Right ventricle myocardium inferior (tissue), 1 donor: ENCODE measurements at places on chromosomes 6 and 20.

DNA sequence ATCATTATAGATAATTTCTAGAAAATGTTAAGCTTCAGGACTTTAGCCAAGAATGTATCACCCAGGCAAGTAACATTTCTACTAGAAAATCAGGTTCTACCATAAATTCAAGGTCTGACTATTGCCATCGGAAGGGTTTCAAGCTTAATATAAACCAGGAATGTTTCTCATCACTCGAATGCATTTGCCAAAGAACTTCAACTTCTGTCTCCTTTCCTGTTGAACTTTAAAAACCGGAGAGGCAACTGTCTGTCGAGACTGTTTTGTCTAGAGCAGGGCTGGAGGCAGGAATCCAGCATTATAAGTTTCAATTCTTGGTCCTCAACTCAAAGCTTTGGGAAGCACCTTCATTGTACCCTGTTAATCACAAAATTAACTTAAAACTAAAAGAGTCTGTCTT lies 264.7 kb downstream of the ZNF217 start:
- DNase-seq = no peak

- no peak for DNase-seq
Observed at GRCh38 chr20:41356951-41357350, 9.7 kb downstream of the EMILIN3 start.

DNA sequence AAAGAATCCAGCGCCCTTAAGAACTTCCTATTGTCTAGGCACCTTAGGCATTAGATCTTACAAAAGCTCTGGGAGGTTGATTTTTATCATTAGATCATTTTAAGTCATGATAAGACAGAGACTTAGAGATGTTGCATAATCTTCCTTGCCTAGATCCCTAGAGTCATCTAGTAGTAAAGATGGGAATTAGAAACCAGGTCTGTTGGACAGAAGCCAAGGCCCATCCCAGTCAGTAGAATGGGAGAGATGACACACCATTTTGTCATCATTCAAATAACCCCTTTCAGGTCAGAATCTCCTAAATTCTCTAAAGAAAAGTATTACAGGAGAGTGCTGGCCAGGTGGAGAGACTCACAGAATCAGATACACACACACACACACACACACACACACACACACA lies 579.1 kb downstream of the BMP2 start:
- DNase-seq = no peak

DNA sequence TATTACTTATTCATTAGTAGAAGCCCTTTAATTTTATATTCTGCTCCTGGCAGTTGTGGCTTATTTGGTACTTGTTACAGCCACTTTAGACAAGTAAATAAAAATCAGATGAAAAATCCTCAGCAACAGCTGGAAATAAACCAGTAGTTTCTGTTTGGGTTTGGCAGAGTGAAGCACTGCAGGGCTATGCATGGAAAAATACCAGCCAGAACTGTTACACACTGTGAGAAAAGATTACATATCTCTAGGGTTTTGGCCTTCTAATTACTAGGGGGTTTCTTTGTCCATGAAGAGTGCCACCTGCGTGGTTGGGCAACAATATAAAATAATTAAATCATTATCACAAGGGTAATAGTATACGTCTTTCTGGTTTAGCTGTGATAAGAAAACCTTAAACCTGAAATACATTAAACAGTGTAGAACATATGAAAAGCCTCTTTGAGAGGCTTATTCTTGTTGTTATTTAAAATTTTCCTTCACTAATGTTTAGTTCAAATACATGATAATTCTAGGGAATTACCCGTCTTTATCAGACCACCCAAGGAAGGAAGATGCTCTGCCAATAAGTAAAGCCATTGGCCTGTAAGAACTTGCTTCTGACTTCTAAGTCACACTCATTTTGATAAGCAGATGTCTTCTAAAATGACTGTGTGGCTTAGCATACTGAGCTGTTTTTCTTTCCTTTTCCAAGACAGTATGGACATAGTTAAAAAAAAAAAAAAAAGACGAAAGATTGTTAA lies 320.0 kb upstream of the FLRT3 start:
- DNase-seq = no peak

DNA sequence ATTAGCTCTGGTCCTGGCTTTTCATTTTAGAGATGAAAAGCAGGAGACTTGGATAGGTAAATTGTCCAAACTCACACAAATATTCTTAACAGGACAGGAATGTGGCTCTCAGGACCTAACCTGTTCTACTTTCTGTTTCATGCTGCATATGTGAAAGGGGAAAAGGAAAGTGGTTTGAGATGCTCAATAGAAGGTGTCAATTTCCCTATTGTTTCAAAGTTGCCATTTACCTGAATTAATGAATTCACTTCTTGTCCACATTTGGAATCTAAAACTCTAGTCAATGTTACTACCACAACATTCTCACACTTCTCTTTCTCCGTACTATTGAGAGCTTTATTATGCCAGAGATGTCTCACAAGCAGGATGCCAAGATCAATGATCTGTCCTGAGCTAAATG lies 4.8 kb upstream of the EFHC1 start:
- DNase-seq = no peak

GRCh38 chr6:100126790-100127484 lies 132.9 kb upstream of the MCHR2 start:
- no peak for DNase-seq

DNA sequence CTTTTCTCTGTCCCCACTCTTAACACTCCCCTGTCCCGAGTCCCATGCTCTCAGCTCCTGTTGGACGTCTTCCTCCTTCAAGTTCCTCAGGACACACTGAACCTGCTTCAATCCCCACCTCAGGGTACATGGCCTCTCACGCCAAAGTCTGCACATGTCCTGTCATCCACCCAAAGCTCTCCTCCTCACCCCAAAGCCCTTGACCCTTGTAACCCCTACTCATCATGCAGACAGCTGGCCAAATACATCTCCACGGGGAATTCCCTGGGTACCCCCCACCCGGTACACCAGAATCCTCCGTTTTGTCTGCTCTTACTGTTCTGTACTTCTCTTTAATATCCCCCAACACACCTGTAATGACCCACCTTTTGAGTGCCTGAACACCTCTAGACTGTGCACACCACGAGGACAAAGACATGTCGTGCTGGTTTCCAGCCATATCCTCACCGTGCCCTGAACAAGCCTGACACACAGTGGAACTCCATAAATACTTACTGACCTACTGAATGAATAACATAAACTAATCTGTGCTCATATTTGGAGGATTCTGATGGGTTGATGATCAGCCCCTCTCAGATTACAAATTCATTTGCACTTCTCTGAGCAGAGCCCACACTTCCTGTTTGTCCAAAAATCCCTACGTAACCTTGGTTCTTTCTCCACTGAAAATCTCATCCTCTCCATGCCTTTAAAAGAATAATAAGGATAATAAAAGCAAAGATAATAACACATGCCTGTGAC lies 66.8 kb upstream of the EYA2 start:
- DNase-seq = no peak

- no peak for DNase-seq
Observed at GRCh38 chr6:108707328-108707976, 140.8 kb upstream of the ARMC2 start.

- DNase-seq = no peak
Observed at GRCh38 chr20:32018269-32019155, 8.3 kb downstream of the CCM2L start.

DNA sequence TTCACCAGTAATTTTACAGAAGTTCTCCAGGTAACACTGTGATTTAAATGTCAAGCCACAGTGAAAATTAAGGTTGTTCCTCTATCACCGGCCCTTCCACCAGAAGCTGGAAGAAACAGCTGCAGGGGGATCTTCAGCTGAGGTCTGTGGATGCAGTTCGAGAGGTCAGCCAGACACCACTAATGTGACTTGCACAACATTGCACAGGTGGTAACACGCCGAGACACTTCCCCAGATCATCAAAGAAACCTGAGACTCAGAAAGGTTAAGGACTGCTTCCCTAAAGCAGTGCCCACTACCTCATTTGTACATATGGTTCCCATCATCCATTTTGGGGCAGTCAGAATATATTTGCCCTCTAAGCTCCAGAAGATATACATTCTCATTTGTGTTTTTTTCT lies 8.1 kb upstream of the SERPINB9 start:
- no peak for DNase-seq

DNA sequence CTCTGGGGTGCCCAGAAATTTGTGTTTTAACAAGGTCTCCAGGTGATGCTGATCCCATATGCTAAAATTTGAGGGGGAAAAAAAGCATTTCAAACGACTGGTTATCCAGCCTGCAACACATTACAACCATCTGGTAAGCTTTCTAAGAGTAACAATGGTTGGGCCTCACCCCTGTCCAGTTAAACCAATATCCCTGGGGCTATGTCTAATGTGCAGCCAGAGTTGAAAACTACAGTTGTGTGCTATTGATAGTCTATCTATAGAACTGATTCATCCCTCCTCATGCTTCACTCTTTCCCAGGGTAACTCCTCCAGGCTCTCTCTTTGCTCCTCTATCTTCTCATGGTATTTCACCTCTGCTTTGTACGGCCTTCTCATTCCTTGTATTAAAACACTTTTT lies 458.3 kb downstream of the MMUT start:
- DNase-seq = no peak

DNA sequence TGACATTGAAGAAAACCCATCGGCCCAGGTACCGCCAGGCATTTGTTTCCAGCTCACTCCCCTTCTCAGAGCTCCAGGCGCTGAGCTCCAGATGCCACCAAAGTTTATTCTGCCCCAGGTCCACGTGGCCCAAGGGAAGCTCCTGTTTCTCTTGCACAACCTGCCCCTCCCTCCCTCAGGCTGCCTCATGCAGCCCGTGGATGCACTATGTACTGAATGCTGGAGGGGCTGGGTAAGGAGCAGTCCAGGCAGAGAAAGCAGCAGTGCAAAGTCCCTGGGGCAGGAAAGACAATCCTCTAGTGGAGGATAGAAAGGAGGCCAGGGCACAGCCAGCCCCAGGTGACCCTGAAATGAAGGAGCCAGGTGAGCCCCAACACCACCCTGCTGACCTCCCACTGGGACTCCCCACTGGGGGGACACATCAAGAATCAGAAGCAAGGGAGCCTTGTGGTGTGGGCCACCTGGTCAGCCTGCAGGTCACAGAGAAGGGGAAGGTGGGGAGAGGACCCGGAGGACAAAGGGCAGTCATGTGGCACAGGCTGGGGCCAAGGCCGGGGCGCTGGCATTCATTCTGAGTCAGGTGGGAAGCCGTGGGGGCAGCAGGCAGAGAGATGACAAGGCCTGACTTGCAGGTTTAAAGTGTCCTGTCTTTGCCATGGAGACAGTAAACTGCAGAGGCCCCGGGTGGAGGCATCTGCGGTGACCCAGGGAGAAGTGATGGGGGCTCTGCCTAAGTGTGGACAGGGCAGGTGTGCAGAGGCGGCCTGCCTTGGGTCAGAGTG lies 230.1 kb downstream of the PREX1 start:
- DNase-seq = no peak

GRCh38 chr20:15759594-15759993 lies 813.7 kb downstream of the KIF16B start:
- no peak for DNase-seq

GRCh38 chr20:46202766-46203509 lies 84.8 kb downstream of the CD40 start:
- DNase-seq = no peak

- no peak for DNase-seq
Observed at GRCh38 chr20:53021934-53022333, 49.8 kb downstream of the TSHZ2 start.
